ENCODE measurements at places on chromosomes 3 and 15.

DNA sequence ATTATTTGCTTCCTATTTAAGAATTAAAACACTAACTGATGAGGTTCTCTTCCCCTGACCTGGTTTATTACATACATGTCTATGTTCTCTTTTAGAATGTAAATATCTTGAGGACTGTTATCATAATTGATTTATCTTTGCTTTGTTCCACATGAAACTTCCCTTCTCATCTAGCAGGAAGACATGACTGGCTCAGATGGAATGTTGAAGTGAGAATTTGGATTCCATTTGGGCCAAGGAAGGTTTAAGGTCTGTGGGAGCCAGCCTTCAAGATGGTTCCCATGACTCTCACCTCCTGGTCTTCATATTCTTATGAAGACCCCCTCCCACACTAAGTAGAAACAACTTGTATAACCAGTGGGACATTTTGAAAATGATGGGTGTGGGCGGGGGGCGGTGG is 222.2 kb upstream of the GADL1 start:
- DNase-seq = no peak

GRCh38 chr3:129211772-129212171 is 28.1 kb upstream of the CNBP start:
- DNase-seq = no peak

DNA sequence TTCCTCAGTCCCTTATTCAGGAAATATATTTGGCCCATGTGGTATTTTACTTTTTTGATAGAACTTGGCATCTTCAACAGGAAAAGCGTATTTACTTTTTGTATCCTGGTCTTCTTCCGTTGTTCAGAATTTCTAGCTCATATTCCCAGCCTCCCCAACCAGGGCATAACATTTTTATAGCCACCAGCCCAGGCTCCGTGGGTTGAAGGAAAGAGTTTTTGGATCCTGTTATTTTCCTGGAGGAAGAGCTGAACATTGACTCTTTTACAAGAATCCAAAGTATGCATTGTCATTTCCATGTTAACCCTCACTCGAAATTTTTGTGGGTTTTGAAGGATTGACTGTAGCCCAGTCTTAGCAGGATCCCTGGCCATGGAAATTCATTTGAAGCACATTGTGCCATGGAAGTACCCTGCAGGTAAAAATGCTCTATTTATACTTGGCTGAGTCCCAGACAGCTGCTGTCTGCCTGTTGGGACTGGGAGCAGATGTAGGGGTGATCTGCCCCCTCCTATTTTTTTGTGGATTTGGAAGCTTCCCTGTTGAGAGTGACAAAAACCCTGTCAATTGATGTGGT is 98.8 kb downstream of the AKAP13 start:
- no peak for DNase-seq

DNA sequence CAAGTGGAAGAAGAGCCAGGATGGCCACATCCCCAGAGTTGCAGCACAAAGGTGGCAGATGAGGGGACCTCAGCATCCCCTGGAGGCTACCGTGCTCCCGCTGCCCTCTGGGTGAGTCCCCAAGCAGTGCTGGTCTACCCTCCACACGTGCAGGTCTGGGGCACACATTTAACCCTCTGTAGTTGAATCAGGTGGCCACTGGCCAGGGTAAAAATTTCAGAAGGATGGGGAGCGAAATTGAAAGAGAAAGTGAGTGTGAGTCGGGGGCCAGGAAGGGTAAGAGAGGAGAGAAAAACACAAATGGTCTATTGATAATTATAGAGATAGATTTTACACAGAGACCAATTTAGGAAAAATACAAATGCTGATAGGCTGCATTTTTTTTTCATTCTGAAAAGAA is 139.5 kb upstream of the EIF1B start:
- DNase-seq = no peak

DNA sequence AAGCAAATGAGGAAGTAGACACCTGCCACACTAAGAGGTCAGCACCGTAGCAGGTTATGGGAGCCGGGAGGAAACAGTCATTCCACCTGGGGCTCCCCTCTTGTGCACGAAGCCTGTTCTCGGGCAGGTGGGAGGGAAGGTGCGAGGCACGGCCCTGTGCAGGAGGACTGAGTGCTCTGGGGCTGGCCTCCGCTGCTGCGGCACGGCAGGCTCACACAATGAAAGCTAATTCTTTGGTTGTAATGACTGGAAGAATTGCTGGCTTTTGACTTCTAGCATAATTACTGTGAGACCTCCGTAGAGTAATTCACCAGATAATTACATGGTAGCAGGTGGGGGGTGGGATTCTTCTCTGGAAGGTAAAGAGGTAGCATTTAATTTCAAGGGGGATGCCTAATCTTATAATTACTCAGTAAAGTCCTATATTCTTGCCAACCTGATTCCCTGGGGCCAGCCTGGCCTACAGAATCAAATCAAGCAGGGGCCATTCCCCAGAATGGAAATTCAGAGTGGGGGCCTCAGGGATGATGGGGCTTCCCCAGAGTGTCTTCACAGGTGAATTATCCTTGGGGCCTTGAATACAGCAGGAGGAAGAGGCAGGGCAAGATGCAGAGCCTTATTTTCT is 129.1 kb downstream of the TPRA1 start:
- DNase-seq = no peak

DNA sequence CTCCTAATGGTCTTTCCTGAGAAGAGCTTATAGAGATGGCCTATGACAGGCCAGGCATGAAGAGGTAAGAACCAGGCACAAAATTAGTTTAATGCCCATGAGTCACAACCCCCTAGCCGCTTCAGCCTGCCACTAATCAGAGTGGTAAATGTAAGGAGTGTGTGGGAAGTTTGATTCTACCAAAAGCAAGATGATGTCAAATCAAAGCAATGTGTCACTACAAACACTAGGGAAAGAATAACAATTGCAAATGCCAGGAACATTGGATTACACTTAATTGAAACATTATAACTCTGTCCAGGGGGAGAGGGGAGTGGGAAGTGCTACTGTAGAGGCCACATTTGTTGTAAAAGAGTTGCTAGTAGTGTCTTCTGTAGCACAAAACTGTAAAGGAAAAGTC is 596.6 kb upstream of the AGTR1 start:
- DNase-seq = no peak

DNA sequence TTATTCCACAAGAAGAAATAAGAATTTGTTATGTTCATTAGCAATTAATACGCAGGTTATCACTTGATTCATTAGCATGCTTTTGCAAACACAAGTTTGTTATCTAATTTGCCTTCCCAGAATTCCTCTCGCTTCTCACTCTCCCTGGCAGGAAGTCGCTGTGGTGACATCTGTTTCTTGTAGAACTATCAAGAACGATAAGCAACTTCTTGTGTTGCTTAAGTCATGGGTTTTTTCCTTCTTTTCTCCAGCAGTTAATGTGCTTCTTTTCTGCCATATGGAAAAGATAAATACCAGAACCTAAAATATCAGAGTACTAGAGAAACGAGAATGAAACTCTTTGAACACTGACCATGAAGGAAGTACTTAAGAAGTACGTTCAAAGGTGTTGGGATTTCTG is 99.8 kb upstream of the CHMP2B start:
- DNase-seq = no peak

DNA sequence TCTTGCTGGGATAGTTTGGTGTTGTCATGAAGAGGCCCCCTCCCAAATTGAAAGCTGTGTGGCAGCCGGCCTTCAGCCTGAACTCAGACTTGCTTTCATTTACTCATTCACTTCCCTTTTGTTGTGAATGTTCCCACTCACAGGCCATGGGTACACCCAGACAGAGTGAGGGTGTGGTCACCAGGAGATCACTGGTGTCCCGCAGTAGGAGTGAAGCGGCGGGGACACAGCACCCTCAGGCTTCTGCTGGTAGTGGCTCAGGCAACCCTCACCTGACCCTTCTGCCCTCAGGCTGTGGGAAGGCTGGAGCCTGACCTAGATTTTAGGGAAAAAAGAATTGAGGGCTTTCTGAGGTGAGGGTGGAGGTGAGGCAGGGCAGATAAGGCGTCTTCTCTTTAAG is 244.4 kb downstream of the SOX2 start:
- DNase-seq = no peak

- no peak for DNase-seq
Observed at GRCh38 chr3:178313716-178314115, 222.5 kb upstream of the KCNMB2 start.

DNA sequence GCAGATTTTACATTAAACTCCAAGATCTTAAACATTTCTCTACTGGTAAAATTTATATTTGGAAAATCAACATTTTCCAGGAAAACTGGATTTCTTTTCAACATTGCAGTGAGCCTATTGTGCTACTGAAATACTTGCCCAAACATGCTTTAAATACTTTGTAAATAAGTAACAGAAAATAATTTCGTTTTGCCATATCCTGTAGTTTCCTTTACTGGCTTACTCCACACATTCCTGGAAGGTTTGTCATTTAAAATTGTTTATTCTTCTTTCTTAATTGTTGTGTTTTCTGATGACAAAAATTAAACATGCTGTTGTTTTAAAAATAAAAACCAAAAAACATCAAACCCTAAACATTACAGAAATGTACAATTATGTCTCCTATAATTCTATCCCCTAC is 22.0 kb downstream of the ACAD11 start:
- DNase-seq = no peak

DNA sequence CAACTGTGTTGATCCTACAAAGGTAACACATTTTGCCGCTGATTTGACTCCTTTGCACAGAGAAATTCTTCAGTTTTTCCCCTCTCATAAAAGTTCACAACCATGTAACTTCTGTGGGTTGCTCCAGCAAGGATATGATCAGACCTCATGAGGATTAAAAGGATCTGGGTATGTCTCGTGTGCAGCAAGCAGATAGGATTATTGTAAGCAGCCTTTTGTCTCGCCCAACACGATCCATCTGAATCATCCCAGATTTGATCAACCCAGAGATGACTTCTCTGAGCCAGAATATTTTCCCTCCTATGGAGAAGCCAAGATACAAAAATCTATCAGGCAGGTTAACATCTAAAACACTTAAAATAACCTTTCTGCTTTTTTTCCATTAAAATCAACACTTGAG is 12.8 kb upstream of the BNIP2 start:
- DNase-seq = no peak

- DNase-seq = no peak
Observed at GRCh38 chr3:167882057-167882667, 146.6 kb downstream of the SERPINI1 start.

DNA sequence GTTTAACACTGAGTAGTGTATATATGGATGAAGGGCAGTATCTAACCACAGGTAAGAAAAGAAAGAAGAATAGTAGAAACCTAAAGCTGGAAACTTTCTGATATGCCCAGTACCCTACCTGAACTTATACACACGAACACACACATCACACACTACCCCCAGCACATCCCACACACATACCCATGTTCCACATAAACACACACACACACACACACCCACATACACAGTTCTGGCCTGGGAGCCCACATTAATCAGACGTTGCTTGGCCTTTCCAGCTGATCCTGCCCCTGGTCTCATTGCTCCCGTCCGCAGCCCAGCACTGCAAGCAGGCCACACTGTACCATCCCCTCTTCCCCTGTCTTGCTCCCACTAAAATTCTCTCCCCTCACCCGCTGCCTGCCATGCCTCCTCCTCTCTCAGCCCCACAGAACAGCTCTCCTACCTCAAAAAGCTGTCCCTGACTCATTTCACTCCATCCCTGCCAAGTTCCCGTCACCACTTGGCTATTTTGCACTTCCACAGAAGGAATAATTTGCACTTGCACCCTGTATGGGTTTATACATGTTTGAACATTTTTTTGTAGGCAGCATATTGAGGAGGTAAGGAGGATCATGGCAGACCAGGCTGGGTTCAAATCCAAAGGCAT is 185.8 kb upstream of the PPP2R3A start:
- DNase-seq = no peak

DNA sequence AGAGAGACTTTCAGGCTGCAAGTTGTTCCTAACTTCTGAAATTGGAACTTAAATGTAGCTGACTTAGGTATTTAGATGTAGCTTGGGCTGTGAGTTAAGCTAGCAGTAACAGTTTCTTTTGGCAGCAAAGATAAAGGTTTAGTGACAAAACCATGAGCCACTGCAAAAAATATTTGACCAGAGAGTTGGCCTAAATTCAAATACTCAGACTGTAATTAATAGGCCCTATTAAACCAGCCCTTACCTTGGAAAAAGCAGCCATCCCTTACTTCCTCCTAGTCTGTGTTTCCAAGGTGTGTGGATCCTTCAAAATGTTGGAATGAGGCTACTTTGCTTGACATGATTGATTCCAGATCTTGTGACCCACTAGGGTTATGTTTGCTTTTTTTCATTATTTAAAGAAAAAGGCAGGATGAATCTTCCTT is 8.2 kb downstream of the TPM1 start:
- DNase-seq = no peak

- DNase-seq = no peak
Observed at GRCh38 chr3:5136919-5137429, 14.9 kb downstream of the ARL8B start.

GRCh38 chr15:83653639-83654378 is at the start of gene ADAMTSL3:
Gene ADAMTSL3 (plus strand): TSS chr15:83654123. CDS start chr15:83655762, 1,639 bp downstream.
- no peak for DNase-seq

DNA sequence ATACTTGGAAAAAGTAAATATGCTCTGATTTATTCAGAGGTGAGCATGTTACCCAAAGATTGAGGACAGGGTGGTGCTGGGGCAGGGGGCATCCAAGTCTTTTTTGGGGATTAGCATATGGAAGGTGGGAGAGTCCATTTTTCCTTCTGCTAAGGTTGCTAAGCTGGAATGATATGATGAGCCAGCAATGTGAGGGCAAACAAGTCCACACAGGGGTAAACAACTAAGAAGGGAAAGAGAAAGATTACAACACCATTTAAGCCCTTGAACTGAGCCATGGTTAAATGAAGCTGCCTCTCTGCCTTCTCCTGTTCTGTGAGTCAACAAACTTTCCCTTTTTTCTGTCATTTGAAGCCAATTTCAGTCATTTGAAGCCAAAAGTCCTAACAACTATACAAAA is 89.0 kb downstream of the RPL22L1 start:
- DNase-seq = no peak

GRCh38 chr3:71035314-71035713 is 548.2 kb downstream of the FOXP1 start:
- no peak for DNase-seq

All from stimulated activated CD8-positive, alpha-beta memory T cell treated with anti-CD3 and anti-CD28 coated beads, Interleukin-15, amount 100 ng/mL, for 1 hour (primary cell).